ENCODE measurements at places on chromosomes 5 and 9. TPM values are rescaled to one million over a fixed set of nuclear protein-coding genes. Genes with fewer than 3 reads are reported as not detected.

The CDC25C gene
- polyA plus RNA-seq: 0.57 TPM

The TLX3 gene
- polyA plus RNA-seq: not detected

The PRUNE2 gene
- 0.24 TPM for polyA plus RNA-seq

The CDX1 gene
- not detected for polyA plus RNA-seq

The PRDM9 gene
- not detected for polyA plus RNA-seq

The MYOZ3 gene
- not detected for polyA plus RNA-seq

The ACOT12 gene
- not detected for polyA plus RNA-seq

The CFAP90 gene
- polyA plus RNA-seq: not detected

The OXCT1 gene
- 25.3 TPM for polyA plus RNA-seq
